Naive thymus-derived CD4-positive, alpha-beta T cell (primary cell): ENCODE measurements at places on chromosomes 11 and 22.

DNA sequence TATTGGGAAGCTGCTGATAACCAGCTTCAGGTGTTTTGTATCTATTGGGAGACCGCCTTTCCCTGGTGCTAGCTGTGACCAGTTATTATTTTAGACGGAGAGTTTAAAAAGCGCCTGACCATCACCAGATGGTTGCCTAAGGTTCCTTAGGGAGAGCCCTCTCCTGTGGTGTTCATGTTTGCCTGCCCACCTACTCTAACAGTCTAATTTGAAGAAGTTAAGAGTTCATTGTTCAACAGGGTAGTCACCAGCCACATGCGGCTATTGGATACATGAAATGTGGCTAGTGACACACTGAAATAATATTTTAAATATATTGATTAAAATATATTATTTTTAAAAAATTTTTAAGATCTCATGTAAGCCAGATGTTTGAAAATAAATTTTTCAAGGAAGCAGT, 71.3 kb upstream of the SLN start:
- no peaks in the 10 kb centered on the region for H3K27me3 ChIP-seq
- no peaks in the 10 kb centered on the region for H3K36me3 ChIP-seq
- no peak overlapping the region for H3K27ac ChIP-seq
- H3K4me1 ChIP-seq = no peaks in the 10 kb centered on the region

- peaks cover 23% of the 10 kb centered on the region for H3K27me3 ChIP-seq
- no peak for DNase-seq
- no peaks in the 10 kb centered on the region for H3K36me3 ChIP-seq
- H3K4me3 ChIP-seq = no peak overlapping the region
These were observed 12.1 kb downstream of the SLC25A1 start for GRCh38 chr22:19166421-19166820.

- H3K27me3 ChIP-seq = no peaks in the 10 kb centered on the region
- no peak overlapping the region for H3K27ac ChIP-seq
- no peaks in the 10 kb centered on the region for H3K4me1 ChIP-seq
- H3K36me3 ChIP-seq = peaks cover 42% of the 10 kb centered on the region
These were observed 12.9 kb downstream of the PCSK7 start for GRCh38 chr11:117219001-117219400.

- no peak overlapping the region for H3K4me3 ChIP-seq
- H3K36me3 ChIP-seq = no peaks in the 10 kb centered on the region
- H3K27ac ChIP-seq = no peak overlapping the region
- no peaks in the 10 kb centered on the region for H3K27me3 ChIP-seq
- H3K4me1 ChIP-seq = no peaks in the 10 kb centered on the region
These were observed 27.6 kb downstream of the TENM4 start for GRCh38 chr11:79413268-79413667.
